ENCODE measurements at places on chromosomes 5 and 9.

- DNase-seq = peak; percentile 77
Observed at GRCh38 chr9:77598524-77598923, 49.6 kb downstream of the GNA14 start.

GRCh38 chr9:30039712-30040111 is 2344.7 kb upstream of the ACO1 start:
- DNase-seq = peak; percentile 3

DNA sequence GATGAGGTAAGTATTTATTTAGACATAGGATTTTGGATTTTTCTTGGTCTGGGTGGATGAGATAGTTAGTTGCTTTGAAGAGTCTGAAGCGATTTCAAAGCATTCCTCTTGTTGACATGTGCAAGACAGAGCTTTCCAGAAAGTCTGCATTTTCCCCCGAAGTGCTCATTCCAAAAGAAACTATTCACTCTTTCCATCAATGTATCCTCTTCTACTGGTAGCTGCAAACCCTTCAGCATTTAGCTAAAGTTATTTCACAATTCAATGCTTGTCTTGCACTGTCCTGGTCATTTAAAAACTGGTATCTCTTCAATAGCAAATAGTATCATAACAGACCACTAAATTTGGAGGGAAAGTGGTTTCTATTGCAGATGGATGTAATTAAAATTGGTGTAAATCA is 13.0 kb downstream of the NREP start:
- peak; percentile 63 for DNase-seq

DNA sequence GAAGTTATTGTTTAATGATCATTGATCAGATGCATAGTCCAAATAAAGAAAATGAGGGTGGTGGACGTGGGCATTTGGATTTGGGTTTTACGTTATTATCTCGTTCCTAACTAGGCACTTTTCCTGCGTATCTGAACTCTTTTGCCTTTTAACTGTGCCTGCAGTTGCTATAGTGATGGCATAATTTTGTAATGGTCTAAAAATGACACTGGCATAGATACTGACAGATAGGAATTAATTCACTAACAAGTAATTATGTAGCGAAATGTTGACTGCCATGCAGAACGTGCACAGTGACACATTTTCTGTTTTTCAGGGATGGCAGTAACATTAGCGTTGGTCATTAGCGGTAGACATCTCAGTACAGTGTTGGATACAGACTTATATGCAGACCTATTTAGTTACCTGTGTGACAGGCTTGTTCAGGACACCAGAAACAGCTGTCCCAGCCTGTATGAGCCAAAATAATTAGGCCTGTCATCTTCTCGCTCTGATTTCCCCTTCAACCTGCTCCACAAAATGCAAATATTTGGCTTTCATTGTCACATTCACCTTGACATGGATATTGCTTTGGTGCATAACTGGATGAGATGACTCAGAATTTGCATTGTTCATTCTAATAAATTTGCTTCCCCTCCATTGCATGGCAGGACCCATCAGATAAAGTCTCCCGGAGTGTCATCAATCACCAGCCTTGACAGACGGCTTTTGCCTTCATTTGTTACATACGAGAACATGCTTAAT is 413.3 kb upstream of the IRX1 start:
- no peak for DNase-seq

- no peak for DNase-seq
Observed at GRCh38 chr9:112860451-112860850, 30.2 kb downstream of the SLC46A2 start.

DNA sequence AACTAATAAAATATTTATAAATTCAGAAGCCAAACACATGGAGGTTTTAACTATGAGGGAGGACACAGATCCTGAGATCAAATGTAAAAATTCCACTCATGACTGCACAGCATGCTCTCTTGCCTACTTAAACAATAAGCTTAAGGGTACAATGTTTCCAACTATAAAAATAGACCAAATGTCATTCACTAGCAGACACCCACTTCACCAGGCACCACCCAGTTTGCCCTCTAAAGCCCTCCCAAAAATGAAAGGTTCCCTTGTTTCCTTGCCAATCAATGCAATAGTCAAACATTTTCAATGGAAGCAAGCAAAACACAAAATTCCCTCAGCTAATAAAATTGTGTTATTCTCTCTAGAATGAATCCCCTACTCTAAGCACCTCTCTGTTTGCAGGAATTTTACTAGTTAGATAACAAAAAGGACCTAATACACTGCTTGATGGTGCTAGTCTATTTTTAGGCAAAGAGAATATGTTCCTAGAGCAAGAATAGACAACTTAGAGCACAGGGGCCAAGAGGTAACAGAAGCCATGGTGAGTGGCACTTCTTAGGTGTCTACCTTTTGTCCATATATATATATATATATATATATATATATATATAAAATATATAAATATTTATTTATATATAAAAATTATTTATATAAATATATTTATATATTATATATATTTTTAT is 135.3 kb downstream of the HOMER1 start:
- DNase-seq = peak; percentile 5

- peak; percentile 75 for DNase-seq
Observed at GRCh38 chr9:104386425-104387069, 117.5 kb upstream of the OR13F1 start.

DNA sequence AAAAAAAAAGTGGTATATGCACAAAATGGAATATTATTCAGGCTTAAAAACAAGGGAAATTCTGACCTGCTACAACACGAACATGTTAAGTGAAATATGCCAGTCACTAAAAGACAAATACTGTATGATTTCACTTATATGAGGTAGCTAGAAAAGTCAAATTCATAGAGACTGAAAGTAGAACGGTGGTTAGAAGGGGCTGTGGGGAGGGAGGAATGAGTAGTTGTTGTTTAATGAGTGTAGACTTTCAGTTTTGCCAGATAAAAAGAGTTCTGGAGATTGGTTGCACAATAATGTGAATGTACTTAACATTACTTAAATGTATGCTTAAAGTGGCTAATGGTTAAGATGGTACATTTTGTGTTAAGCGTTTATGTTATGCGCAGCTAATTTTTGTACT is 79.5 kb upstream of the IL12B start:
- DNase-seq = peak; percentile 11

DNA sequence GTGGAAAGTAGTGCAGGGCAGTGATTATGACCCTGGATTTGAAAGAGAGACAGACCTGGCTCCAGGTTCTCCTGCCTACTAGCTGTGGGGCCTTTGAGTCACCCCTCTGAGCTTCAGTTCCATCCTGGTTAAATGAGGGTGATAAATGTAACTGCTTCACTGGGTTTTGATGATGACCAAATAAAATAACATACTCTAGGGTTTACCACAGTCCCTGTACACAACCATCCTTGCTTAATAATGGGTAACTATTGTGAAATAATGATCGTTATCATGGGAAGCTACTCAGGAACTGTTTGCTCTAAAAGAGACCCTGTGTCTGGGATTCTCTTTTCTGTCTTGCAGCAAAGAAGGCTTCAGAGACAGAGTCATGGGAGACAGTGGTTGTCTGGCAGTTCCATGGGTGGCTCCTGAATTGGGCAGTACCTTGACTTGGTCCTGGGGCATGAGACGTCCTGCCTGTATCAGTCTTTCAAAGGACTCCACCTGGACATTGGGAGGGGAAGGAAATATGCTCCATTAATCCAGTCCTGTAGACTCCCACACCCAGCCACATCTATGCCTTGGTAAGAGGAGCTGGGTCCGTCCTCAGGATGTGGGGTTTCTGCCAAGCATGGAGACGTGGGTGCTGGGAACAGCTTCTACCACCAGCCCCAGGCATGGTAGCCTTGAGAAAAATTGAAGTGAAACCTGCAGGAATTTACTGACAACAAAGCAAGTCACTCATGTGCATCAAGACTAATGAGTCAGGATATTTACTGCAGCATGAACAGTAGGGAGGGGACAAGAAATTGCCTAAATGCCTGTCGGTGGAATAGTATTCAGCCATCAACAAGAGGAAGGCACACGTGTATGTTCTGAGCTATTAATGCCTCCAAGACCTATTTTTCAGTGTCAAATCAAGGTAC is 23.4 kb downstream of the AKNA start:
- DNase-seq = peak; percentile 90

DNA sequence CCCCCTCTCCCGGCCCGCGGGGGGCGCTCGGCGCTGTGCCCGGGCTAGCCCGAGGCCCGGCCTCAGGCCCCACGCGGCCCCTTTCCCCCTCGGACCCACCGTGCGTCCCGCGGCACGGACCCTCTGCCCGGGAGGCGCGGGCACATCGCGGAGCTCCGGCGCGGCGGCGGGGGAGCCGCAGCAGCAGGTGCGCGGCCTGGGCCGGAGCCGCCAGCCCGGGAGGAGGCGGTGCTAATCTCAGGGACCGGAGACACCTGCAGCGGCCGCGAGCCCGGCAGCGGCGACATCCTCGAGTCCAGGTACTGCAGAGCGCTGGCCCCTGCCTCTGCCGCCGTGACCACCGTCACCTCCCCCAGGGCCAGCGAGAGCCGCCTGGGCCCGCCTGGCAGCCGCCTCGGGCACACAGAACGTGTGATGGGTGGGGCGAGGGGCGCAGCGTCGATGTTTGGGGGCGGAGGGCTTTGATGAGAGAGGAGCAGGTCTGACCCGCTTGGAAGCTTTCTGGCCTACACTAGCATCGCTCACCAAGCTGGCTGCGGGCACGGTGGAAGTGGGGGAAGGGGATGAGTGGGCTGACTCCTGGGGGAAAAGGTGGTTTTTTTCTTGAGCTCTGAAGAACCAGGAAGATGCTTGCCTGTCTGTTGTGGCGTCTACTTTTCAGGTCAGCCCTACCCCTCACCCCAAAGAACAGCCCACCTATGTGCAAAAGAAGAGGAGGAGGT is 524 bp downstream of the CYFIP2 start:
- no peak for DNase-seq

- peak; percentile 73 for DNase-seq
Observed at GRCh38 chr9:12818431-12819000, 43.7 kb downstream of the LURAP1L start.

- DNase-seq = no peak
Observed at GRCh38 chr9:85715587-85715986, 26.2 kb downstream of the AGTPBP1 start.

DNA sequence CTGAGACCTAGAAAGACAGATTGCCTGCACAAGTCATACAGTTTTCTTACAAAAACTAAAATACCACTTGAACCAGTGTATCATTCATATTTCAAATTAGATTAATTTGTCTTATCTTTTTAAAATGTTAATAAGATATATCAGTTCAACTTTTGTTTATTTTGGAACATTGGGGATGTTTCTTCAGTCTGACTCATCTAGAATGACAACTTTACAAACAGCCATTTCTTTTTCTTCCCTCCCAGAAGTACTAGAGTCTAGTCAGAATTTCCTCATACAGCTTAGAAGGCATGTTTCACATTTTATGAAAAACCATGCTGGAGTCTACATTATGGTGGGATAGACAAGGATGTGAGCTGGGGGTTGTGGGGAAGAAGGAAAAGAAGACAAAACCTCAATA is 262.5 kb downstream of the NFIB start:
- peak; percentile 45 for DNase-seq

GRCh38 chr5:5932824-5933223 is 445.5 kb downstream of the MED10 start:
- no peak for DNase-seq

GRCh38 chr9:106878081-106878837 is 15.3 kb downstream of the ZNF462 start:
- no peak for DNase-seq

- no peak for DNase-seq
Observed at GRCh38 chr5:122680623-122681350, 94.1 kb upstream of the SNX2 start.

GRCh38 chr5:134374232-134374631 is 2.9 kb downstream of the UBE2B start:
- DNase-seq = no peak

- peak; percentile 43 for DNase-seq
Observed at GRCh38 chr9:84000186-84000585, 19.6 kb downstream of the RMI1 start.

DNA sequence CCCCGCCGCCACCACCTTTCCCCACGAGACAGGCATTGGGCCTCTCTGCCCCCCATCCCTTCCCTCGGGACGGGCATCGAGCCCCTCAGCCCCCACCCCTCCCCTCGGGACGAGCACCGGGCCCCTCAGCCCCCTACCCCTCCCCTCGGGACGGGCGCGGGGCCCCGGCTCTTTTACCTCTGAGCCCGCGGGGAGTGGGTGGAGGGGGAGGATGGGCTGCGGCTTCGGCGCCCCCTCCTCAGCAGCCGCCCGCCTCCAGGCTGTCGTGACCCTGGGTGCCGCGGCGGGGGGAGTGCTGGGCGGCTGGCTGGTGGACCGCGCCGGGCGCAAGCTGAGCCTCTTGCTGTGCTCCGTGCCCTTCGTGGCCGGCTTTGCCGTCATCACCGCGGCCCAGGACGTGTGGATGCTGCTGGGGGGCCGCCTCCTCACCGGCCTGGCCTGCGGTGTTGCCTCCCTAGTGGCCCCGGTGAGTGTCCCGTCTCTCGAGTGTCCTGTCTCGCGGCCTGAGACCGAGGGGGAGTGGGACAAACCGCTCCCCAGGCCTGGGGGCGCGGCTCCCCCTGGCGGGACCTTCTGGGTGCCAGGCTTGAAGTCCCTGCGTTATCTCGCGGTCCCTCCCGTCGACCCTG is 791 bp downstream of the SLC2A8 start:
- DNase-seq = peak; percentile 48

- no peak for DNase-seq
Observed at GRCh38 chr5:31064215-31064614, 129.3 kb upstream of the CDH6 start.

DNA sequence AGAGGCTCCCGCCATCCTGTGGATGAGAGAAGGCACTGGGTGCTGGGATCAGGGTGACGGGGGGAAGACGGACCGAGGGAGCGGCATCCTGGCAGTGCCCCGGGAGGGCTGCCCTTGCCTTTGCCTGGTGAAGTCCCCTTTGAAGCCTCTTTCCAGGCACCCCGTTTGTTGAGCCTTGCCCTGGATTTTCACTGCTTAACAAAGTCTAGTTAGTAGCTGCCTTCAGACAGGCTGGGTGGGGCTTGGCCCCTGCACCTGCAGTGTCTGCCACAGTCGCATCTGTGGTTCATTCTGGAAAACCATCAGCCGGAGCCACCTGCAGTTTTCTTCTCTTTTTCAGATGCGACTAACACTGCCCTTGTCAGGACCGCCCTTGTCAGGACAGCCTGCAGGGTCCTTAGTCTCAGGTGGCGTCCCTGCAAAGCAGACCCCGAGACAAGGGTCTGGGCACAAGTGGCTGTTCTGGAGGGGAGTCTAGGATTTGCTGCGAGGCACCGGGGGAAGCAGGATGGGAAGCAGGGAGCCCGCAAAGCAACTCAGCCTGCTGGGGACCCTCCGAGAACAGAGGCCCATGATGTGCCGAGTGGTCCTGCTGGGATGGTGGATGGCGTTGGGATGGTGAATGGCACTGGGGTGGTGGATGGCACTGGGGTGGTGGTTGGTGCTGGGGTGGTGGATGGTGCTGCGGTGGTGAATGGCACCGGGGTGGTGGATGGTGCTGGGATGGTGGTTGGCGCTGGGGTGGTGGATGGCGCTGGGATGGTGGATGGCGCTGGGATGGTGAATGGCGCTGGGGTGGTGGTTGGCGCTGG is 147.9 kb upstream of the COL5A1 start:
- DNase-seq = no peak

GRCh38 chr5:3740546-3741373 is 145.1 kb downstream of the IRX1 start:
- no peak for DNase-seq

DNA sequence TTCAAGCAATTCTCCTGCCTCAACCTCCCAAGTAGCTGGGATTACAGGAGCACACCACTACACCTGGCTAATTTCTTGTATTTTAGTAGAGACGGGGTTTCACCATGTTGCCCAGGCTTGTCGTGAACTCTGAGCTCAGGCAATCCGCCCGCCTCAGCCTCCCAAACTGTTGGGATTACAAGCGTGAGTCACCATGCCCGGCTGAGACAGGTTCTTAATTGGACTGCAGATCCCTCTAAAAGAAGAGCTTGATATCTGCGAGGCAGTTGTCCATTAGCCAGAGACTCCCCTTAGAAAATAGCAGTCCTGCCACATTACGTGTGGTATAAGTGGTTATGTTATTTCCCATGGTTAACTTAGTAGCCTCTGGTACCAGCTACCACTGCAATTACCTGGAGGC is 46.6 kb upstream of the NPR3 start:
- no peak for DNase-seq

All from choroid plexus epithelial cell (primary cell).